ENCODE measurements at places on chromosomes 1 and 21. TPM values are rescaled to one million over a fixed set of nuclear protein-coding genes. Genes with fewer than 3 reads are reported as not detected.

- H3K27ac ChIP-seq = no peak overlapping the region
- no peak for DNase-seq
- no peaks in the 10 kb centered on the region for H3K27me3 ChIP-seq
- H3K4me1 ChIP-seq = no peaks in the 10 kb centered on the region
- no peak overlapping the region for H3K4me3 ChIP-seq
Measured at GRCh38 chr1:59360170-59360569, 63.3 kb downstream of the FGGY start.

PPM1J gene
- 0.76 TPM for total RNA-seq

- H3K27ac ChIP-seq = no peak overlapping the region
- H3K4me1 ChIP-seq = peaks cover 64% of the 10 kb centered on the region
- no peaks in the 10 kb centered on the region for H3K36me3 ChIP-seq
- no peak for DNase-seq
- H3K27me3 ChIP-seq = no peaks in the 10 kb centered on the region
- H3K4me3 ChIP-seq = no peak overlapping the region
Measured at GRCh38 chr1:89847191-89847729, 26.4 kb downstream of the LRRC8D start.

DNA sequence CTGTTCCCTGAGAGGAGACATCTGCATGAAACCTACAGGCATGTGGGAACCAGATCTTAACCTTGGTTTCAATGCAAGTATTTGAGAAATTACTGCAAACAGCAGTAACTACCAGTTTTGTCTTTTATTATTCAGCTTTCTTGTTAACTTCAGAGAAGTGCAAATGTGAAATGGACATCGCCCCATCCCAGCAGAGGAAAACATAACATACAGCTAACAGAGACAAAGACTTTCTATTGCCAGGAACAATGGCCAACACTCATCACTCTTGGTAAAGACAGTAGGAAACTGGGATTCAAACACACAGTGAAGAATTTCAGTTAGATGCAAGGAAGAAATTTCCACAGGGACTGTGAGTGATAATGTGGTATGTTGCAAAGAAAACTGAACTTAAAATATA is 115.1 kb downstream of the SLC30A10 start:
- H3K27ac ChIP-seq = no peak overlapping the region
- DNase-seq = no peak

DNA sequence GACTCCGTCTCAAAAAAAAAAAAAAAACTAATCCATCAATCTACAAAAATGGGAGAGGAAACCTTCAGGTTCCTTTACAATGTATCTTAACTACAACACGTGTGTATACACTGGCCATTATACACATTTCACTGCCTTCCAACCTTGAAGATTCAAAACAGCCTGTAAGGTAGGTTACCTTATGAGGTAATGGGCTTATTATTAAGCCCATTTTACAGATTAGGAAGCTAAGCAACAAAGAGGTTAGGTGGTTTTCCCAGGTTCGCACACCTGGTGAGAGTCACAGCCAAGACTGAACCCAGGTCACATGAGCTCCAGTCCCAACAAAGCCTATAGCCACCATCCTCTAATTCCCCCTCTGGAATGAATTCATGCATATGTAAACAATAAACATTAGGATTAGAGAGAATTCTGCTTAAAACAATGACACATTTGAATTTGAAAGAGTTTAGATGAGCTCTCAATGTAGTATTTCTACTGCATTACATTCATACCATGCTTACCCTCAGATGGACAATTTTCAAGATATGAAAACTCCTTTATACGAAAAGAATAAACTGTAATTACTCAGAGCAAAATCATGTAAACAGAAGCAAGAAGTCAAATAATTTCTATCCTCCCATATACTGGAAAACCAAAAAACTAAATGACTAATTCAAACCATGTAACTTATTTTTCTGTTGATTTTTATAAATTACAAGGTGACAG is 54.8 kb downstream of the EIF4G3 start:
- H3K4me3 ChIP-seq = no peak overlapping the region
- no peak for DNase-seq
- H3K27ac ChIP-seq = no peak overlapping the region
- no peaks in the 10 kb centered on the region for H3K27me3 ChIP-seq
- peaks cover 4% of the 10 kb centered on the region for H3K36me3 ChIP-seq
- no peaks in the 10 kb centered on the region for H3K4me1 ChIP-seq

TLR5 gene
- 7.1 TPM for total RNA-seq

DNA sequence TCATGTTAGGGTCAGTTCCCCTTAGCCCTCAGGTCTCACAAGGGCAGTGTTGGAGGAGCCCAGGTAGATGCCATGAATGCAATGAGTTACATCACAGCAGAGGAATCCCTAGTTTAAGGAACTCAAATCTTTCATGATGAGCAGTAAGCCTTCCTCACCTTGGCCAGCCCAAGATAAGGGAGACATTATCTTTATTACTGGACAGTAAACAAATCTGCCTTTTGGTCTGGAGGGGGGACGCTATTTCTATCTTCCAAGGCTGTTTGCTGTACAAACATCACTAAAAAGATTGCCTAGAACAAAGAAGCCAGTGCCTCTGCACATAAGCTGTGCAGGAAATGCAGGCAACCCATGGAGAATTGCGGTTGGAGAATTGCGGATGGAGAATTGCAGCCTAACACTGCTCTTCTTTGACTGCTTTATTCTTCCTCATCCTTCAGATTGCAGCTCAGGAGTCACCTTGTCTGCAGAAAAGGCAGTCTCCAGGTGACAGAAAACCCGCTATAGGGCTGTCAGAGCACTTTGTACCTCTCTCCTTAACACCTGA is 2.3 kb upstream of the CHI3L1 start:
- H3K4me3 ChIP-seq = no peak overlapping the region
- no peak overlapping the region for H3K27ac ChIP-seq
- H3K27me3 ChIP-seq = no peaks in the 10 kb centered on the region
- H3K36me3 ChIP-seq = no peaks in the 10 kb centered on the region
- DNase-seq = no peak
- H3K4me1 ChIP-seq = no peaks in the 10 kb centered on the region

DNA sequence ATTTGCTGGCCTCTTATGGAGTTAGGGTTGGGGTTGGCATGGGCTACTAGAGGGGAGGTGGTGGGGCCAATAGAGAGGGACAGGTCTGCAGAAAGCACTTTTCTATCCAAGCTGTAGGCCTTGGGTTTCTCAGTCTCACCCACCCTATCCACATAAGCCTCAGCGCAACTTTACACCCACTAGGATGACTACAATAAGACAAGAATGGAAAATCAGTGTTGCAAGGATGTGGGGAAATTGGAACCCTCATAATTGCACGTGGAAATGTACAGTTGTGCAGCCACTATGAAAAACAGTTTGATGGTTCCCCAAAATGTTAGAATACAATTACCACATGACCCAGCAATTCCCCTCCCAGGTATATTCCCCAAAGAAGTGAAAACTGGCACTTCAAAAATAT is 14.0 kb upstream of the GSTM4 start:
- no peak for DNase-seq
- no peak overlapping the region for H3K27ac ChIP-seq
- no peaks in the 10 kb centered on the region for H3K36me3 ChIP-seq
- H3K27me3 ChIP-seq = no peaks in the 10 kb centered on the region
- no peak overlapping the region for H3K4me3 ChIP-seq

GRCh38 chr1:43302721-43303470 is 2.1 kb downstream of the TIE1 start:
- no peaks in the 10 kb centered on the region for H3K36me3 ChIP-seq
- no peak overlapping the region for H3K27ac ChIP-seq

DNA sequence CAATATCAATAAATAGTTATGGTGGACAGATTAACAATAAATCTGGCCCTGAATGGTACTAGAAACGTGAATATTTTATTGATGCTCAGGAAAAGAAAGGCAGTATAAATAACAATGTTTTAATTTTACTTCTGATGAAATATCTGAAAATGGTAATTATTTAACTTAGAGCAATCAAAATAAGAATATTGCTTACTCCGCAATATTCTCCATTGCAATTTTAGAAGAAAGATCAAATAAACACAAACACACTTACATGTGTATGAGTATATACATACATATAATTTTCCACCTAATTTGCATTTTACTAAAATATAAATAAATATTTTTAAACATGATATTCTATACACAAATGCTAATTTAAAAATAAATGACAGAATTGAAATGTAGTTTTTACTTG is 1130.5 kb downstream of the NCAM2 start:
- H3K4me3 ChIP-seq = no peak overlapping the region
- H3K27ac ChIP-seq = no peak overlapping the region
- H3K4me1 ChIP-seq = no peaks in the 10 kb centered on the region
